ENCODE measurements at places on chromosomes 4 and X.

DNA sequence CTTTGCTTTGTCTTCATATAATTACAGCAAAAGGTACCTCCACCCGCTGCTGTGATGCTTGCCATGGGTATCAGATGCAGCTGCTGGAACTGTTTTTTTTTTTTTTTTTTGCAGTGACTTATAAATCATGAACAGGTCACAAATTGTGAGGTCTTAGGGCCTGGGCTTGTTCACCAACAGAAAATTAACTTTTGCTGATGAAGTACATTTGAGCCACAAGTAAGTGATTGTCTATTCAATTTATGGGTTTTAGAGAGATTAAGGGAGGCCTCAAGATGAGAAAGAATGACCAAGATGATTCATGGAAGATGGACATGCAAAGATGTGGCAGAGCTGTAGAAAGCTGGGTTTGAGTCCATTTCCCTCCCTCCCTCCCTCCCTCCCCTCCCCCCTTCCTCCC is 18.0 kb upstream of the GBA3 start:
- no peaks in the 10 kb centered on the region for H3K36me3 ChIP-seq
- no peak for DNase-seq
- no peak overlapping the region for H3K27ac ChIP-seq
- H3K4me1 ChIP-seq = no peaks in the 10 kb centered on the region
- no peak overlapping the region for H3K4me3 ChIP-seq

- no peaks in the 10 kb centered on the region for H3K4me1 ChIP-seq
- H3K4me3 ChIP-seq = no peak overlapping the region
- DNase-seq = no peak
- H3K36me3 ChIP-seq = no peaks in the 10 kb centered on the region
- no peaks in the 10 kb centered on the region for H3K27me3 ChIP-seq
These were observed 163.1 kb downstream of the SMARCA1 start for GRCh38 chrX:129360175-129360574.

DNA sequence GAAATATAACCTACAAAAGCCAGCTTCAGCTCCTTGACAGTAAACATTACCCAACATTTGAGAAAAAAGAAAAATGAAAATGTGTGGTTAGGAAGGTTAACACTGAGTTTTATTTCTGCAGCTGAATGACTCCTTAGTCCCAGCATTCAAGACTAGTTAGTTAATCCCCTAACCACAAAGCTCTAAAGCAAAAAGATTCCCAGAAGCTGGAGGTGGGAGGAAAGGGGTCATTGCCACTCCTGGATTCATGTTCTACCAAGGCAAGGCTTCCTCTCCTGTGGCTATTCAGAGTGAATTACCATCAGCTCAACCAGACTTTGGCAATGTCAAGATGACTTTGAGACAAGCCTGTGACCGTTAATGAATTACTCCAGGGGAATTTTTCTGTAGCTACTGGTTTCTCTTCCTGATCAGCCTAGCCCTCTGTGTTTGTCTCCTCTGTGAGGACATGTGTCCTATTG is 63.6 kb downstream of the HADH start:
- peaks cover 4% of the 10 kb centered on the region for H3K4me1 ChIP-seq
- no peaks in the 10 kb centered on the region for H3K27me3 ChIP-seq
- no peak overlapping the region for H3K27ac ChIP-seq
- H3K4me3 ChIP-seq = no peak overlapping the region

DNA sequence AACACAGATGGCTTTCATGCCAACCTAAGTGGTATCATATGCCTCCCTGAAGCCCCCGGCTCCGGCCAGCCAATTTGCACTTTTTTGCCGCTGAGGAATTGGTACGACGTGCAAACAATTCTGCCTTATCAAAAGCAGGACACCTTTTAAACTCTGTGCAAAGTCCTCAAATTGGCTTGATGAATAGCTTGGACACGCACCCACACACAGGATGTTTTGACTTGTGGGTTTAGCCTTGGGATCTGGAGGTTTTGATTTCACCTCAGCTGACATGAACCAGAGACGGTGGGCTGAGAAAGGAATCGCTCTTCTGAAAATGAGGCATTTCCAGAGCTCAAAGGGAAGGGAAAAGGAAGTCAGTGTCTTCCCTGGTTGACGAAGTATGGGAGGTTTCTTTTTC is 110.8 kb upstream of the SHOX start:
- no peak overlapping the region for H3K27ac ChIP-seq
- H3K4me3 ChIP-seq = no peak overlapping the region
- no peaks in the 10 kb centered on the region for H3K36me3 ChIP-seq

GRCh38 chr4:44791831-44792230 is 65.5 kb upstream of the GNPDA2 start:
- H3K27me3 ChIP-seq = no peaks in the 10 kb centered on the region
- no peak overlapping the region for H3K27ac ChIP-seq
- no peak overlapping the region for H3K4me3 ChIP-seq

DNA sequence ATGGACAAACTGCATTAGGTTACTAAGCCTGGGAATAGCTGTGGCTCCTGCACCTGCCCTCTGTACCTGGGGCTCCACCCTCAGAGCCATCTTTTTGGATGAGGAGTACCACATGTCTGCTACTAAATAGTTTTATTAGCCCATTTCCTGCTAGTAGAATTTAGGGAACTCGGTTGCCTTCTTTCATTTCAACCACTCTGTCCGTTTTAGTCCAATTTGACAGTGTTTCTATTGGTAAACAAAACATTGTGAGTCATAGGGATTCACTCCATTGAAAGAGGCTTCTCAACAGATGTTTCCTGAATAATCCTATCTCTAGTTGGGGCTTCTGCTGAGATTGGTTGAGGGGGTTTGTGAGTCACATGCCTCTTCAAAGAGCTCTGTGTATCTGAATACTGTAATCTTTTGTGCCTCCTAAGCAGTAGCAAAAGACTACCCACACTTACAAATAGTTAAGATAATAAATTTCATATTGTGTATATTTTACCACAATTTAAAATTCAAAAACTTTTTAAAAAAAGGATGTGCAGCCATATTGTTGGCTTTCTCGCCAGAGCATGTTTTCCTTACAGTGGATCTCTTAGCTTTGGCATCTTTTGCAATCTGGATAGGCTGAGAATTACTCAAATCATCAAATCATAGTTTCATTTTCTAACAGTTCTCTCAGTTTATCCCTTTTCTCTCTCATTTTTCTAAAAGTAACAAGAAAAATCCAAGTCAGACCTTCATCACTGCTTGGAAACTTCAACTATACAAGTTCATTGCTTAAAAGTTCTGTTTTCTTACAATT is 9.9 kb downstream of the FAM200B start:
- H3K27ac ChIP-seq = no peak overlapping the region
- no peak overlapping the region for H3K4me3 ChIP-seq
- no peaks in the 10 kb centered on the region for H3K4me1 ChIP-seq

DNA sequence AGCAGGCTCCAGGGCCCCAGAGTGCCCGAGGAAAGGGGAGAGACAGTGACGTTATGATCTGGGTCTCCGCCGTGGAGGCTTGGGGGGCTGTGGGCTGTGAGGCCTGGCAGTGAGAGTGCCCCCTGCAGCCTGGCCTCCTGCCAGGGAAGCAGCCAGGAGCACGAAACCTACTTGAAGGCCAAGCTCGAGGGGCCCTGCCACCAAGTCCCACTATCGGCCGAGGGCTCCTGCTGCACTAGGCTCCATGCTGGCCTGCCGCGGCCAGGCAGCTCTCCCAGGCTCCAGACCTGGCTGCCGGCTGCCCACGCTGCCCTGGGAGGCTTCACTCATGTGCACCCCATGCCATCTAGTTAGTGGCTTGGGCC is 18.7 kb downstream of the FLNA start:
- H3K4me1 ChIP-seq = peaks cover 19% of the 10 kb centered on the region
- no peak overlapping the region for H3K27ac ChIP-seq
- H3K27me3 ChIP-seq = no peaks in the 10 kb centered on the region
- no peak overlapping the region for H3K4me3 ChIP-seq
- peaks cover 99% of the 10 kb centered on the region for H3K36me3 ChIP-seq

GRCh38 chrX:124388562-124388961 is 42.2 kb downstream of the SH2D1A start:
- no peaks in the 10 kb centered on the region for H3K4me1 ChIP-seq
- no peaks in the 10 kb centered on the region for H3K27me3 ChIP-seq
- H3K27ac ChIP-seq = no peak overlapping the region
- H3K36me3 ChIP-seq = no peaks in the 10 kb centered on the region
